NCI-H2081 treated with DMSO at 0.1 percent for 48 hours (cell line): ENCODE measurements at places on chromosomes 2 and 18.

- DNase-seq = no peak
Measured at GRCh38 chr2:53422979-53423378, 344.6 kb upstream of the CHAC2 start.

DNA sequence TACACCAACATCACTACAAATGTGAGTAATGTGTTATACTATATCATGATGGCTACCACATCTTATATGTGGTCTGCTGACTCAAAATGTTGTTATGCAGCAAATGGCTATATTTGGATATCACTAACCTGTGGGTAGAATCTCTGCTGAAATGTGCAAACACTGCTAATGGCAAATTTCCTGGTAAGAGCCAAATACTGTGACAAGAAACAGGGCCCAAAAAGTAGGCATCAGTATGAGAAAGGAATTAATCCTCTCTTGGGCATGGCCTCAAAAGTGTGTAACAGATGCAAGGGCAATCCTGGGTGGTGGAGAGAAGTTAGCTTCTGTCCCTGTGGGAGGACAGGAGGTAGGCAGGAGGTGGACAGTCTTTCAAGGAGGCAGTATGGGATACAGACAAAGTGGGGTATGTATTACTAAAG, 13.3 kb downstream of the ATF2 start:
- DNase-seq = no peak

- DNase-seq = no peak
Measured at GRCh38 chr18:37661478-37661877, 95.9 kb upstream of the CELF4 start.

- no peak for DNase-seq
Measured at GRCh38 chr2:85307527-85307897, 20.3 kb downstream of the TGOLN2 start.

GRCh38 chr2:176637486-176638166, 368.4 kb downstream of the MTX2 start:
- peak; percentile 6 for DNase-seq

DNA sequence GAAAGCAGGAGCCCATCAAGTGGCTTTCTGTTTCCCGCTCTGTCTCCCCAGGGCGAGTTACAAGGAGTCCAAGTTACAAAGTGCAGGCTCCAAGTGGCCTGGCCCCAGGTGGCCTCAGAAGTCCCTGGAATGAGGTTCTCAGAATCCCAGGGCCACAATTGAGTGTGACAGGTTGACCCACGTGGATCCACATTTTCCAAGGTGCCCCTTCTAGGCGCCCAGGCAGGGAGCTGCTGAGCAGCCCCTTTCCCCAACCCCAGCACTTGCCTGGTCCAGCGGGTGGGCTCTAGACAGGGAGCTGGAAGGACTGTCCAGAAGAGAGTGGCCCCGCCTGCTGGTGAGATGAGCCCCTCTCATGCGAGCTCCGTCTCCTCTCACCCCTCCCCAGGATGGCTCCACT, 253.4 kb downstream of the CYP26B1 start:
- no peak for DNase-seq

GRCh38 chr2:129717560-129718130, 261.8 kb upstream of the RAB6C start:
- no peak for DNase-seq

GRCh38 chr2:195331129-195331528, 325.9 kb upstream of the SLC39A10 start:
- no peak for DNase-seq

GRCh38 chr2:211692689-211693088, 845.9 kb downstream of the ERBB4 start:
- DNase-seq = no peak
